Stimulated activated naive B cell treated with anti-CD40 and anti-IgM and Interleukin-4, amounts not matched to agents 10 μg/mL and 1 μg/mL and 100 μg/mL, for 72 hours (primary cell): ENCODE measurements at places on chromosomes 2 and 18.
A peak's percentile ranks its signal among the peaks of the same experiment; 100 is the strongest.

DNA sequence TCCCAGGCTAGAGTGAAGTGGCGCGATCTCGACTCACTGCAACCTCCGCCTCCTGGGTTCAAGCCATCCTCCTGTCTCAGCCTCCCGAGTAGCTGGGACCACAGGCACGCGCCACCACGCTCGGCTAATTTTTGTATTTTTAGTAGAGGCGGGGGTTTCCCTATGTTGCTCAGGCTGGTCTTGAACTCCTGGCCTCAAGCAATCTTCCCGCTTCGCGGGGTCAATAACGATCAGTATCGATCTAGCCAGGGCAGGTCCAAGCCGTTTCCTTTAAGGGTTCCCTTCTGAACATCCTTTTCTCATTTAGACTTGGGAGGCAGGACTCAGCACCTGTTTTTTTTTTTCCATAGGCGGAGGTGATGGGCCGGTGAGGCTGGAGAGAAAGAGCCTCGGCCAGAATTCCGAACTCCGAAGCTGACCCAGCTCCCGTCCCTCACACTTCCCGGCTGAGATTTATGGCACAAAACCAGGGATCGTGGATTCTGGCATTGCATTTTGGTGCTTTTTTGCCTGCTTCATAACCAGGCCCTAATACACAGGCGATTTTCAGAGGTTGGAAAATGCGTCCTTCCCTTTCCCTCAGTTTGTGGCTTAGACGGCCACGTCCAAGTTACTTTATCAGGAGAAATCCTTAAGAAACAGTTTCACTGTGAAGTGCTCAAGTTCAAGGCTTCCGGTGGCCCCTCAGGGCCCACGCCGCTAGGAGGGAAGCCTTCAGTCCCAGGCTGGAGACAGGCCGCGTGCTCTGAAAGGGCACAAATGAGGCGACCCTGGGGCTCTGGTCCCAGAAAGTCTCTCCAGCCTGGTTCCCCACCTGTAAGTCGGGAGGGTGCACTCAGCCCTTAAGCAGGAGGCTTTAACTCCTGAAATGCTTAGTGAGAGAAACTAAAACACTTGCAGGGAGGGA is 998 bp upstream of the SLC66A3 start:
- H3K27me3 ChIP-seq = no peaks in the 10 kb centered on the region
- peaks cover 18% of the 10 kb centered on the region for H3K4me1 ChIP-seq
- H3K4me3 ChIP-seq = peak overlapping the region; percentile 88
- peak overlapping the region; percentile 95 for H3K27ac ChIP-seq
- DNase-seq = no peak

DNA sequence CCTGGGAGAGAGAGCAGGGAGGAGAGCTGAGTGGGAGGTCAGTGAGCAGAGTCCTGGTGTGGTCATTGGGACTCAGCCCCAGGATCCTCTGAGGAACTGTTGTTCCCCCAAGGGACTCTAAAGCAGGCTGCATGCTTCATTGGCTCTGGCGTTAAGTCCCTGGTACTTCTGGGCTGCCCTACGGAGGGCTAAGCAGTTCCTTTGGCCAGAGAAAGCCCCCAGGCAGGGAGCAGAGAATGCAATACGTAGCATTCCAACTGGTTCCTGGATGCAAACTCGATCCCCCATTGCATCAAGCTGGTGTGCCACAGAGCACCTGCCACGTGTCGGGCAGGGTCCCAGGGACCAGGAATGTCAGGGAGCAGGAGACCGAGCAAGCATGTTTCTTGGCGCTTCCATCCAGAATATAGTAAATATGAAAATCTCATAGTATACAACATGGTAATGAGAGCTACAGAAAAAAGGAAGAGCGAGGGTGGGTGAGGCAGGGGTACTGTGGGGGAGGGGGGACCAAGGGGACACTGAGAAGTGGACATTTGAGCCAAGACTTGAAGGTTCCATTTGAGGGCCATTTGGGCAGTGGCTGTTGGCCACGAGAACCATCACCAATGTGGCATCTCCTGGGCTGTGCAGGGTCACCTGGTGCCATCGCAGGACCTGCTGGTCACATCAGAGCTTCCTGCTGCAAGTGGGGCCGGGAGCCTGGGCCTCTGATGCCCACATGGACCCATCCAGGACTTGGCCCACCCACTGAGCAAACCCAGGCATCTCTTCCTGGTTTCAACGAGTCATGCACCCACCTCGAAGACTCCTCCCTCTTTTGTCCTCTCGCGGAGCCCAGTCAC is 160.4 kb downstream of the ASB1 start:
- no peaks in the 10 kb centered on the region for H3K4me1 ChIP-seq
- H3K4me3 ChIP-seq = no peak overlapping the region
- no peaks in the 10 kb centered on the region for H3K27me3 ChIP-seq
- H3K27ac ChIP-seq = no peak overlapping the region

DNA sequence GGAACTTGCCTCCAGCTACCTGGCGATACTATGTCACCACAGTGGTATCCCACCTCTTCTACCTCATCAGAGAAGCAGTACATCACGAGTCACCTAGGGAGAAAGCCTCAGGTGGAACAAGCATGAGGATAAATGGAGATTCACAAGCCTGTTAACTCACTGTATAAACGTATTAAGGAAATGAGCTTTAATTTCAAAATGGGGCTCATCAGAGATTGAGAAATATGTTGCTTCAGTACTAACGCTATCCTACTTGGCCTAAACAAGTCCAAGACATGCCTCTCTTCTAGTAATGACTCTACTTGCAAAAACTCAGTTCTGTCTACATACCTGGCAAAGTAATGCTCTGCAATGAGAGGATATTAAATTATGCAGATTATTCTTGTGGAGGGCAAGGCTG is 4.3 kb downstream of the SLC39A6 start:
- no peak for DNase-seq
- no peaks in the 10 kb centered on the region for H3K27me3 ChIP-seq
- H3K27ac ChIP-seq = no peak overlapping the region
- peaks cover 45% of the 10 kb centered on the region for H3K36me3 ChIP-seq
- no peak overlapping the region for H3K4me3 ChIP-seq

DNA sequence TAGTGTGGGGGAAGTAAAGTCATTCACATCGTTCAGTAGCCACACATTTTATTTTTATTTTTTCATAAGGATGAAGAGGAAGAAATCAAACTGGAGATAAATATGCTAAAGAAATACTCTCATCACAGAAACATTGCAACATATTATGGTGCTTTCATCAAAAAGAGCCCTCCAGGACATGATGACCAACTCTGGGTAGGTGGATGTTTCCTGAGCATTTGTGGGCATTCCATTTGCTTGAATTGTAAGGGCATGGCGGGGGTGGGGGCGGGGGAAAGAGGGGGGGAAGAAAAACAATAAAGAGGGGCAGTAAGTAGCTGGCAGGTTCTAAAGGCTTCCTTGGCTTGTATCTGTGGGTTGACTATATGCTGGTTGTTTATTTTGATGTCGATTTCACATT is 126.4 kb downstream of the MAP4K4 start:
- no peak overlapping the region for H3K4me3 ChIP-seq
- DNase-seq = no peak
- no peaks in the 10 kb centered on the region for H3K27me3 ChIP-seq

DNA sequence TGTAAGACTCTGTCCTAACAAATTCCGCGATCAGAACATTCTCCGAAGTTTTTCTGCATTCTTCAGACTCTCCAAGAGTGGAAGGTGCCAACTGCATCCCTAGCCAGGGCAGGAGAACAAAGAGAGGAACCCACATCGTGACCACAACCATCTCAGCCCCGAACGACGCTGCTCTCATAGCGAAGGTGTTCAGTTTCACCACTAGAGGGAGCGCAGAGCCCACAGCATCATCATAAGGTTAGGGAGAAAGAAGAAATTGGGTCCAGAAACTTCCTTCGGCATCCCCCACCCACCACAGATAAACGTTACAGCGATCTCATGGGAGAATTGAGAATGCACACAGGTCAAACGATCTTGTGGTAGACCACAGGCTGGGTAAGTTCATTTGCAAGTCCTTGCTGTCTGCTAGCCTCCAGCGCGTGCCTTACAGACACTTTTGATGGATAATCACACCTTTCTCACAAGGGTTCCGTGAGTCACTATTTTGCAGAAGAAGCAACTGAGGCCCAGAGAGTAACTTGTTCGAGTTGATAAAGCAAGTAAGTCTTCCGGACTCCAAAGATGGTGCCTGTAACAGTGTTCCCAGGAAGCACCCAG is 53.7 kb upstream of the ARL4C start:
- peaks cover 8% of the 10 kb centered on the region for H3K36me3 ChIP-seq
- H3K4me3 ChIP-seq = no peak overlapping the region
- H3K27ac ChIP-seq = no peak overlapping the region
- peaks cover 36% of the 10 kb centered on the region for H3K27me3 ChIP-seq
- peak; percentile 71 for DNase-seq

DNA sequence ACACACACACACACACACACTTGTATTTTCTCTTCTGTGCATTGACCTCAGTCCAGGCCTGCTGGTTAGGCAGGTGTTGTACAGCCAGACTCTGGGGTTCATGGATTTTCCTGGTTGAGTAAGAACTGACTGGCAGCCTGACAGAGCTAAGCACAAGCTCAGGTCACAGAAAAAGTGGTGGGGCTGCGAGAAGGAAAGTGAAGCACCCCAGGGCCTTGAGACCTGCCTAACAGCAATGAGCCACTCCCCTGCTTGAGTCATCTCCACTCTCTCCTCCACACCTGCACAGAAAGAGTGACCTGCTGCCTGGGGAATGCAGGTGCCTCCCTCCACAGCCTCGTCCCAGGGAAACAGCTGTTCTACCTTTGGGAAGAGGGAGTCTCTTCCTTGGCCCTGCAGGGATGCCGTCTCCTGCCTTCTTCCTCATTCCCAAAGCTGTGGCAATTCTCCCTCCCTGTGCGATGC is 91.4 kb upstream of the LGALSL start:
- peaks cover 22% of the 10 kb centered on the region for H3K27me3 ChIP-seq
- DNase-seq = no peak
- no peak overlapping the region for H3K27ac ChIP-seq
- peaks cover 14% of the 10 kb centered on the region for H3K4me1 ChIP-seq
- H3K4me3 ChIP-seq = no peak overlapping the region

GRCh38 chr18:63145166-63145850 is 174.3 kb downstream of the BCL2 start:
- peak overlapping the region; percentile 51 for H3K27ac ChIP-seq
- H3K27me3 ChIP-seq = no peaks in the 10 kb centered on the region
- H3K36me3 ChIP-seq = peaks cover 55% of the 10 kb centered on the region
- DNase-seq = no peak
- H3K4me1 ChIP-seq = peaks cover 66% of the 10 kb centered on the region

DNA sequence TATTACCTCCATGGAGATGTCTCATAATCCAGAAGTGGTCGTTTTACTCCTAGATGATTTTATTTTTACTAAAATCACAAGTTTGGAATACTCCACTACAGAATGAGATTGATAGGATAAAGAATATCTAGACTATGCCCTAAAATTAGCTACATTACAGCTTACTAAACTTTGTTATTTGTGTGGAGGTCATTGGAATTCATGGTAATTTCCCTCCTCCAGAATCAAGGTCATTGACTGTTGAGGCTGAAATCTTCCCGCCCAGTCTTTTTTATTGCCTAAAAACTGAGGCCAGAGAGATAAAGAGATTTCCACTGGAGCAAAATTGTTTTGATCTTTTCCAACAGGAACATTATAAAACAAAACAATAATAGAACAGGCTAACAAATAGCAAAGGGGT is 35.0 kb downstream of the ITGB6 start:
- no peak for DNase-seq
- no peaks in the 10 kb centered on the region for H3K36me3 ChIP-seq
- H3K4me3 ChIP-seq = no peak overlapping the region

GRCh38 chr2:41568648-41569047 is 479.2 kb upstream of the PKDCC start:
- H3K4me1 ChIP-seq = no peaks in the 10 kb centered on the region
- DNase-seq = no peak
- no peaks in the 10 kb centered on the region for H3K27me3 ChIP-seq
- no peak overlapping the region for H3K27ac ChIP-seq
- no peak overlapping the region for H3K4me3 ChIP-seq

DNA sequence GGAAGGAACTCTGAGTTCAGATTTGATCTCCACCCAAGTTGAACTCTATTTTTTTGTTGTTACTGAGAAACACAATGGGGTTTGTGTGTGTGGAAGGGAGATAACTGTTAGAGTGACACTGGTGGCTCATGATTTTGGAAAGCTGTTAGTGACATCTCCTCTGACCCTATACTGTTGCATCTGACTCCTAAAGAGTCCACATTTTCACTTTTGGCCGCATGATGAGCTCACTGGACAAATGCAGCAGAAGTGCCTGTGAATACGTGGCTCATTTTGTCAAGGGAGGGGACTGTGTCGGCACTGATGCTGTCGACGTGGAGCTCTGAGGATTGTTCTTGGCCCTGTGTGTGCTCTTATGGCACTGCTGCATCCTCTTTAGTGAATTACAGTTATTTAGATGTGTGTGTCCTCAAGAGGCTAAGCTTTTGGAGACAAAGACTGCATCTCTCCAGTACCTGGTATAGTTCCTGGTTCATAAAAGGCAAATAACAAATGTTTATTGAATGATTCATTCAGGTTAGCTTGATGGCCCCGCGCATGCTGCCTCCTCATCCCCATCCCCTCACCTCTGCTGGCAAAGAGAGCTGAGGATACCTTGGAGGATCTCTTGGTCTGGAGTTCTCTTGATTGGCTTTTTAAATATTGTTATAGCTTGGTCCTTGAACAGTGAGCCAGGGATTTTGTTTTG is 135.4 kb downstream of the PHLPP1 start:
- H3K27ac ChIP-seq = no peak overlapping the region
- peaks cover 22% of the 10 kb centered on the region for H3K4me1 ChIP-seq

DNA sequence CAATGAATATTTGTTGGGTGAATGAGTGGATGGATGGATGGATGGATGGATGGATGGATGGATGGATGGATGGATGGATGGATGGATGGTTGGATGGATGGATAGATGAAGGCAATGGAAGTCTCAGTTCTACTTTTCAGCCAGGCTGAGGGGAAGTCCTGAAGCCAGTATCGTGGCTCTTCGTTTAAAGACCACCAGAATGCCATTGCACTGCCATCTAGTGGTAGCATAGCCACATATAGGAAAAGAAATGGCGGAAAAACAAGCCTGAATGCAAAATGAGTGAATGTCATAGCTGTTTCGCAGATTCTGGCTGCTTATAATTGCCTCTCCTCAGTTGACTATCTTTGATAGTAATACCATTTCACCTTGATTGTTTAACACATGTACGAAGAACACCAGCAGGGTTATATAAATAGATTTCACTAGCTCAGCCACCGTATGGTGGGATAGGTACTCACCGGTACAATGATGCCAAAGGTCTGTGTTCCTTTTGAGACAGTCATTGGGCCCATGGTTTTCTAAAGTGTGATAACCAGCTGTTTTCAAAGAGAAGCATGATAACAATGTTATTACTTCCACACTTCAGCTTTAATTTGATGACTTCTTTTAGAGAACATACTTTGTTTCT is 62.3 kb upstream of the GREB1L start:
- H3K27ac ChIP-seq = no peak overlapping the region
- no peaks in the 10 kb centered on the region for H3K36me3 ChIP-seq
- no peaks in the 10 kb centered on the region for H3K27me3 ChIP-seq
- no peak overlapping the region for H3K4me3 ChIP-seq

DNA sequence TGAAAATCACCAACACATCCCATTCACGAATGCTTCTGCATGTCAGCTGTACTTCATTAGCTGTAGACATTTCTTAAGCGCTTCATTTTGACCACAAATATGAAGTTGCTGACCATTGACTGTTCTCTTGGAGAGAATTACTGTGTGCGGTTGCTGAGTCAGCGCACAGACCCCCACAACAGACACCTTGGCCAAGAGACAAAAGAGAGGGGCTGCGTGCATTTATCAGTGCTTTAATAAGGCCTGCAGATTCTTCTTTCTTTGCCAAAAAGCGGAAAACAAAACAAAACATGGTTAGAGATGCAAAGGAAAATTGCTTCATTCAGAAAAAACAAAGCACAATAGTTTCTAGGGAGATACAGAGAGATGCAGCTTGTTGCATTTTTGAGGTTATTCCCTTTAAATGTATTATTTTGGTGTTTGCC is 174.7 kb downstream of the ACKR3 start:
- no peaks in the 10 kb centered on the region for H3K4me1 ChIP-seq
- H3K4me3 ChIP-seq = no peak overlapping the region
- no peaks in the 10 kb centered on the region for H3K36me3 ChIP-seq
